ENCODE measurements at places on chromosomes 5 and 9.

- DNase-seq, result no peak
Measured at GRCh38 chr5:9545992-9546851, at the start of gene SEMA5A. Gene SEMA5A (minus strand): TSS chr5:9546075. CDS start chr5:9379946, 166,129 bp downstream.

- no peak for DNase-seq
Measured at GRCh38 chr9:114471157-114471556, 34.1 kb downstream of the WHRN start.

DNA sequence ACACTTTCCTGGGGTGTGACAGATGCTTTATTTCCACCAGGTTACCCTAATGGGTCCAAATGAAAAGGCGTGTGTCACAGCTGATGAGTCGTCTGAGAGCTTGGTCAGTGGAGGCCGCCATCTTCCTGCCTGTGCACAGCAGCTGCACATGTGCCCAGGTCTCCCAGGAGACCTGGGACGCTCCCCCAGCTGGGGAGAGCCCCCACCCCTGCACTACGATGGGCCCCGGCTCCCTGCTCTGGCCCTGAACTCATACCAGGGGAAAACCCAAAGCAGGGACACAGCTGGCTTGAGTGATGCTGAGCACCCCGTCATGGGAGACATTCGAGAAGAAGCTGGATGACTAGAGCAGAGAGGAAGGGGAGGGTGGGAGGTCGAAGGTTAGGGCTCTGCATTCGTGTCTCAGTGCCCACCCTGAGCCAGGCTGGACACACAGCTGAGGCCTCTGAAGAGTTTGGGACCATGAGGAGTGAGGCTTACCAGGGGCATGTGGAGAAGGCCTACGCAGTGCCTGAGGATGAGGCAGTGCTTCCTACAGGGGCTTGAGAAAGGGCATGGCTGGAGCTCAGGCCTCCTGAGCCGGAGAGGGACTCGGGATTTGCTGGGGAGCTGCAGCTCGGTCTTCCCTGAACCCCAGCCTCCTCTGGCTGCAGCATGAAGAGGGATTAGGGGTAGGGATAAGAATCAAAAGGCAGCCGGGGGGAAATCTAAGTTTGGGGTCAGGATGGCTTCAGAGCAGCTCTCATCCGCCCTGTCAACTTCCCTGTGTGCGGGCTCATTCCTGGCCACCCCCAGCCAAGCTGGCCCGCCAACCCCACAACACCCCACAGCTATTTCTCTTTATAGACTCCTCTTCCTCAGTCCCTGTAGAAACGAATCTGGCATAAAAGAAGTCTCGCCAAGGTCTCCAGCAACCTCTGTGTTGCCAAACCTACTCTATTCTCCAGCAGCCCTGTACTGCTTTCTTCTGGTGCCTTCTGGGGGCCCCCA, 42.2 kb upstream of the RNU6ATAC start:
- DNase-seq, result no peak

GRCh38 chr9:117120061-117120460, 294.8 kb downstream of the ASTN2 start:
- no peak for DNase-seq

- DNase-seq, result no peak
Measured at GRCh38 chr5:65126542-65127069, 355.1 kb downstream of the ADAMTS6 start.

DNA sequence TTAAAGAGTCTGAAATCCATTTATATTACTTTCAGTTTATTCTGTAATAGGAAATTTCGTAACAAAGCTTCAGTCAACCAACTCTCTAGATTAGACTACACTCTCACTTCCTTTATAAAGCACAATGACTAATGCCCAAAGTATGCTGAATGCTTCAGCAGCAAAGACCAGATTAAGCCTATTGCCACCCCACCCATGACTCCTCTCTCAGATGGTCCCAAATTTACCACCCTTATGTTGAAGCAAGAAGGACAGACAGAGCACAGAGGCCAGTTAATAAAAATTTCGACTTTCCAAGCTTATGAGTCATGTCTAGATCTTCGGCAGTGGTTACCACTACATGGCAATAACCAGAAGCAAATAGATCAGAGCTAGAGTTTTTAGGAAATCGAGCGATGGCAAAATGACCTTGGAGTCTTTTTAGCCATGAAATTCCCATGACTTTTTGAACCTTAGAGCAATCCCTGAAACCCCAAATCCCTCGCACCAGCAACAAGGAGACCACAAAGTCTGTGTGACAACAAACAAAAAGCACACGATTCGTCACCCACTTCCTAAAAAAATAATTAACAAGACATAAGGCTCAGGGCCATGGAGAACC, 287.8 kb upstream of the RASA1 start:
- DNase-seq, result no peak

DNA sequence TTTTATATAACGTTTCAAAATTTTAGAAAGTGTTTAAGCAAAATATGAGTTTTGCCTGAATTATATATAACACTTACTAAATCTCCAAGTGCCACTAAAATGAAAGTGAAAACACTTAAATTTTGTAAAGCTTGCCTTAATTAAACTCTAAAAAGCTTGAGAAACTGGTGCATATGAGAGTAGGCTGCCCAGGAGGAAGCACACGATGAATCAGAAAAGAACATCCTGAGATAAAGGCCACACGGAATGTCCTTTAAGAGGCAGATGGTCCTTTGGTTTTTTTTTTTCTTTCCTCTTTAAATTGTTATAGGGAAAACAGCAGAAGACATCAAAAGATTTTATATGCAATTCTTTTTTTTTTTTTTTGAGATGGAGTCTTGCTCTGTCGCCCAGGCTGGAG, 60.3 kb downstream of the HABP4 start:
- DNase-seq, result no peak

DNA sequence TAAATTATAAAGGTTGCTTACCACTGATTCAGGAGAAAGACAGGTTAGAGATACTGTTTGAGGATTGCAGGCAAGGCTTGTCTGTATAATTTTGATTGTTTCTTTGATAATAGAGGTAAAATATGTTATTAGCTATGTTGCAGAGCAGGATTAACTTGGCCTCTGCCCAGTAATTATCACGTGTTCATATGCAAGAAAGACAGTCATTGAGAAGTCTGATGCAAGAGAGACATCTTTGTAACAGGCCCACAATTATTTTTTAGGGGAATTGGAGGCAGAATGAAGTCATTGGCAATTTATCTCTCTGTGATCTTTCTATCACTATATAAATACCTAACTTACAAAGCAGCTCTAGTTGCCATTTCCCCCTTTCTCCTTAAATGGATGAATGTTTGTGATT, 46.0 kb downstream of the SLC44A1 start:
- DNase-seq, result no peak

- DNase-seq, result no peak
Measured at GRCh38 chr9:133383438-133383837, 7.3 kb downstream of the STKLD1 start.

Data from stimulated activated CD8-positive, alpha-beta memory T cell treated with anti-CD3 and anti-CD28 coated beads, Interleukin-12 subunit alpha, Interleukin-12 subunit beta, amount 100 ng/mL, for 4 hours (primary cell).